ENCODE measurements at places on chromosomes 11 and 22. TPM values are rescaled to one million over a fixed set of nuclear protein-coding genes. Genes with fewer than 3 reads are reported as not detected.

DNA sequence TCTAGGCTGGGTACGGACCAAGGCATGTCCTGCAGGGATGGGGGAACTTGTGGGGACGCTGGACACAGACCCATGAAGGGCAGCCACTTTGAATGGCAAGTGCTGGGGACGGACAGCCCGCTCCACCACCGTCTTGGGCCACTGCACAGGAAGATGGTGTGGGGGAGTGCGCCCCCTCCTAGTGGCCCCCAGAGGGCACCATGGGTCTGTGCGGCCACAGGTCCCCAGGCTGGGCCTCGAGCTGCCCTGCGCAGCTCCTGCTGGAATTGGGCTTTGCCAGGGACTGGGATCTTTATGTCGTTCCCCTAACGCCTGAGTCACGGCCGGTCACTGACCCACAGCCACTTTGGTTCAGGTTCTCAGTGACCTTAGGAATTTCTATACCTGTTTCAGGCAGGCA, 44.4 kb downstream of the NAT10 start:
- peaks cover 13% of the 10 kb centered on the region for H3K4me1 ChIP-seq
- H3K27ac ChIP-seq = no peak overlapping the region
- H3K27me3 ChIP-seq = peaks cover 15% of the 10 kb centered on the region
- H3K36me3 ChIP-seq = peaks cover 51% of the 10 kb centered on the region

GRCh38 chr11:3817181-3817800, 8.9 kb downstream of the PGAP2 start:
- H3K27me3 ChIP-seq = peaks cover 5% of the 10 kb centered on the region
- no peak overlapping the region for H3K4me3 ChIP-seq

- DNase-seq = no peak
- no peaks in the 10 kb centered on the region for H3K36me3 ChIP-seq
- no peak overlapping the region for H3K4me3 ChIP-seq
- no peak overlapping the region for H3K27ac ChIP-seq
- no peaks in the 10 kb centered on the region for H3K4me1 ChIP-seq
- no peaks in the 10 kb centered on the region for H3K27me3 ChIP-seq
These were observed 1074.9 kb downstream of the FAM181B start for GRCh38 chr11:81658722-81659121.

- H3K27me3 ChIP-seq = peaks cover 26% of the 10 kb centered on the region
- peak; percentile 51 for DNase-seq
- peak overlapping the region; percentile 68 for H3K4me3 ChIP-seq
- peak overlapping the region; percentile 97 for H3K27ac ChIP-seq
- peaks cover 47% of the 10 kb centered on the region for H3K4me1 ChIP-seq
These were observed 6.7 kb upstream of the AHNAK start for GRCh38 chr11:62553080-62553838.

- peaks cover 40% of the 10 kb centered on the region for H3K36me3 ChIP-seq
- peak overlapping the region; percentile 38 for H3K27ac ChIP-seq
- peaks cover 9% of the 10 kb centered on the region for H3K27me3 ChIP-seq
These were observed 14.1 kb downstream of the TNKS1BP1 start for GRCh38 chr11:57310630-57311086.

GRCh38 chr11:112174789-112175598, at the start of gene BCO2:
Gene BCO2, plus strand, starts transcription at chr11:112175512. Its CDS starts 90 bp downstream, at chr11:112175602.
- H3K36me3 ChIP-seq = no peaks in the 10 kb centered on the region
- peak within 1 kb of the TSS; percentile 98 for H3K27ac ChIP-seq
- H3K4me1 ChIP-seq = peaks cover 3% of the 10 kb centered on the region
- DNase-seq = peak; percentile 79

- H3K27me3 ChIP-seq = peaks cover 2% of the 10 kb centered on the region
- no peak overlapping the region for H3K27ac ChIP-seq
- H3K36me3 ChIP-seq = no peaks in the 10 kb centered on the region
- peaks cover 3% of the 10 kb centered on the region for H3K4me1 ChIP-seq
- H3K4me3 ChIP-seq = no peak overlapping the region
- no peak for DNase-seq
These were observed 22.0 kb upstream of the PATE1 start for GRCh38 chr11:125724125-125724524.

DNA sequence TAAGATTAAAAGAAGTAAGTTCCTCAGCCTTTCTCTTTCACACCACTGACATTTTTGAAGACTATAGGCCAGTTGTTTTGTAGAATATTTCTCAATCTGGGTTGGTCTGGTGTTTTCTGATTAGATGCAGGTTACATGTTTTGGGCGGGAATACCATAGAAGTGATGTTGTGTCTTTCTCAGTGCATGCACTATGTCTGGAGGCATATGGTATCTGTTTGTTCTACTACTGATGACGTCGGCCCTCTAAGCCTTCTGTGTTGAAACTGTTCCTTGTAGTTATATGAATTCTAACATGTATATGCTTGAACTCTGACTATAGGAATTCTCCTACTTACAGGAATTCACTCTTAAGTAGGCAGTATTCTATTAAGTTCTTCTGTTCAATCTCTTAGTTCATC, 21.6 kb downstream of the ZFTA start:
- H3K27me3 ChIP-seq = peaks cover 5% of the 10 kb centered on the region
- H3K4me1 ChIP-seq = peaks cover 16% of the 10 kb centered on the region
- no peaks in the 10 kb centered on the region for H3K36me3 ChIP-seq
- no peak overlapping the region for H3K27ac ChIP-seq
- DNase-seq = no peak
- no peak overlapping the region for H3K4me3 ChIP-seq

The OTOG gene
- 0.13 TPM for total RNA-seq

The GAL gene
- 15.9 TPM for total RNA-seq

The OR5P2 gene
- 0.26 TPM for total RNA-seq

The MYEOV gene
- not detected for total RNA-seq

The DAGLA gene
- 3.2 TPM for total RNA-seq

The GPHA2 gene
- total RNA-seq = not detected
